ENCODE measurements at places on chromosomes 11 and 22.

DNA sequence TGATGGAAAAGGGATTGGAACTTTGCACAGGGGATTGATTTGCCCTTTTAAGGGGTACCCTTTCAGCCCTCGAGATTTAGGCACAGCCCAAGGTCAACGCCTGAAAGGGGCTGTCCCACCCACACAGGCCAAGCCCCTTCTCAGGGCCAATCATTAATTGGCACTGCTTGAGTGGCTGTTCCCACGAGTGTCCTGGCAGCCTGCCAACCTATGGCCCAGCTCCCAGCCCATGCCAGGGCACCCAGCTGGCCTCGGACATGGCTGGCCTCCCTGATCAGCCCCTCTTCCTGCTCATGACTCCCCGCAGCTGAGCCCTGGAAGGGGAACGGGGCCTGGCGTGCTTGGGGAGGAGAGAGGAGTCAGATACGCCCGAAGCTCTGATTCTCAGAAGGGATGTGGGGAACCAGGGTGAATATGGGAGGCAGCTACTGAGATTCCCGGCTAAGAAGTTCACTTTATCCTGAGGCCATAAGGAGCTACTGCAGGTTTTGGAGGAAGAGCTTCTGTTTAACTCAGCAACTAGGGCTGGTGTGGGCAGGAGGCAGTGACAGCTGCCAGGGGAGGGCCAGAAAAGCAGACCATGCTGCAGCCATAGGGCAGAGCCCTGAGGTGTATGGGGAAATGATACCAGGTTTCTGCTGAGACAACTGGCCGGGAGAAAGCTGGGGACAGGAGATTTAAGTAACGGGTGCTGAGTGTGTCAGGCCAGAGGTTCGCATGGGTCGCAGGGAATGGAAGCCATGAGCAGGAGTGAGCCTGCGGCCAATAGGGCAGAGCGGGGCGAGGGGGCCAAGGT lies 30.0 kb downstream of the WNT7B start:
- no peak for DNase-seq

DNA sequence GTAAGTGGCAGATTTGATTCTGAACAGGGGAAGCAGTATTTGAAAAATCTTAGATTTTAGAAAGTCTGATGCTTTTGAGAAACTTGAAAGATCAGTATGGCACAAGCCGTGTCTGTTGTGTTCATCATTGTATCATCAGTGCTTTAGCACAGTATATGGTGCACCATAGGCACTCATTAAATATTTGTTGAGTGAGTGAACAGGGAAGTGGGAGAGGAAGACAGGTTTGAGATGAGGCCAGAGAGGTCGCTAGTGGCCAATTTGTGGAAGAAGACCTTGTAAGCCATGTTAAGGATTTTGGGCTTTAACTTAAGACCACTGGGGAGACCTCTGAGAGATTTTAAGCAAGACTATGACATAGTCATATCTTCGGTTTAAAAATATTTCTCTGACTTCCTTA lies 12.9 kb downstream of the CHEK1 start:
- DNase-seq = no peak

DNA sequence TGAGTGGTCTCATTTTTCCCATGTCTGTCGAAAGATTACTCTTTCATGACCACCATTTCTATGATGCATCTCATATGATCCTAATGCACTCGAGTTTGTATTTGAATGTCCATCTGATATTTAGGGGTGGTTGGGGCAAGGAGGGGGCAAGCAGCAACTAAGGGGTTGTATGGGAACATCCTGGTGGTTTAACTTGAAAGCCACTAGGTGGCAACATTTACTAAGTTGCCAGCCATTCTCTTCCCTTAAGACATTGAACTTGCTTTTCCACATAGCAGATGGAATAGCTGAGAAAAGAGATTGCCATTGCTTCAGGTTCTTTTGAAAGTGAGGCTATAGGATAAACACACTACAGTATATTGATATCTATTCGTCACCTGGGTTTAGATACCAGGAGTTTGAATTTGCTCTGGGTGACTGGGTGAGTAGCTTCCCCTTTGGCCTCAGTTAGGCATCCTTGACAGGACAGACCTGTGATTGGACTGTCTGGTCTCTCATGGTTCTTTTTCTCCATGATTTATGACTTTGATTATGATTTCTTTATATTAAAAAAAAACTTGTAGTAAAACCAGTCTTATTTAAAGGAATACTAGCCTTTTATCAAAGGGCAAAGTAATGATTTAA lies 32.4 kb downstream of the NF2 start:
- DNase-seq = peak; percentile 81

- peak; percentile 72 for DNase-seq
Measured at GRCh38 chr11:31820438-31820818, 9.3 kb upstream of the PAX6 start.

GRCh38 chr22:48538291-48538820 lies 1289.3 kb downstream of the BRD1 start:
- no peak for DNase-seq

DNA sequence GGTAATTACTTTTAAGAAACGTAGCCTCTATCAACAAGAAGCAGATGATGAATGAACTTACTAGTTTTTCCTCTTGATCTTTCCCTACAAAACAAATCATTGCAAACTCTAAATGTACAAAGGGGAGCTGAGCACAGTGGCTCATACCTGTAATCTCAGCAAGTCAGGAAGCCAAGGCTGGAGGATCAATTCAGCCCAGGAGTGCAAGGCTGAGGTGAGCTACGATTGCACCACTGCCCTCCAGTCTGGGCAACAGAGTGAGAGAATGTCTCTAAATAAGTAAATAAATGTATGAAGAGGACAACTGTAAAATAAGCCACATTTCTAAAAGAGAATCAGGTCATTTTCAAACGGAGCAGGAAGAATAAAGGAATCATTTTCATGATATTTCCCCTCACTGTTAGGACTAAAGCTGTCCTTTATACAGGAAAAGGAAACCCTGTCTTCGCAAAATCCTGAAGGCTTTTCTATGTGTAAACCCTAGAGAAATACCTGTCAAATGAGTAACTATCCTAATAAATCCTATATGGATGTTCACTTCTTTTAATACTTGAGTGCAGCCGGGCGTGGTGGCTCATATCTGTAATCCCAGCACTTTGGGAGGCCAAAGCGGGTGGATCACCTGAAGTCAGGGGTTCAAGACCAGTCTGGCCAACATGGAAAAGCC lies 41.2 kb downstream of the RRAS2 start:
- DNase-seq = no peak

DNA sequence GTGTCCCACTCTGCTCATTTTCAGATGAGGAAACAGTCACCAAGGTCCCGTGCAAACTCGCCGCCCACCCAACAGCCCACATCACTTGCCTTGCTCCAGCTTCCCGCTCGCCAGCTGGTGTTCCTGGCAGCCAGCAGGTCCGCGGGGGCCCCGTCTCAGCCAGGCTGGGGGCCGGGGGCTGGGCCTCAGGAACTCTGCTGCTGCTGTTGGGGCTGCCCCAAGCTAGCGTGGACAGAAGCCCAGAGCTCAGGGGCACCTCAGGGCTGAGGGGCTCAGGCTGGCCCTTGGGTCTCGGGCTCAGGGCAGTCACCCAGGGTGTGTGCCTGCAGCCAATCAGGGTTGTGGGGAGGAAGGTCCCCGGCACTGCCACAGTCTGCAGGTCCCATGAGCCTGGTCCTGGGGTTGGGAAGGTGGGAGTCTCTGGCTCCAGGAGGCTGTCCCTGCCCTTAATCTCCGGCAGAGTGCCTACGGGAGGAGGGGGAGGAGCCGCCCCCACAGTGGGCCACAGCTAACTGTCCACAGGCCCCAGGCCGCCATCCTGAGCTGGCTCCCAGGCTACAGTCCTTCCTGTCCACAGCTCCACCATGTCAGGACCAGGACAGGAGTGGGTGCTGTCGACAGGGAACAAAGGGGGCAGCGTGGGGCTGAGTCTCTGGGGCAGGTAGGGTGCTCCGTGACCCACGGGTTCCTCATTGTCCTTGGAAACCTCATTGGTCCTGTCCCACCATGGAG lies 65.2 kb downstream of the ARFGAP3 start:
- no peak for DNase-seq

DNA sequence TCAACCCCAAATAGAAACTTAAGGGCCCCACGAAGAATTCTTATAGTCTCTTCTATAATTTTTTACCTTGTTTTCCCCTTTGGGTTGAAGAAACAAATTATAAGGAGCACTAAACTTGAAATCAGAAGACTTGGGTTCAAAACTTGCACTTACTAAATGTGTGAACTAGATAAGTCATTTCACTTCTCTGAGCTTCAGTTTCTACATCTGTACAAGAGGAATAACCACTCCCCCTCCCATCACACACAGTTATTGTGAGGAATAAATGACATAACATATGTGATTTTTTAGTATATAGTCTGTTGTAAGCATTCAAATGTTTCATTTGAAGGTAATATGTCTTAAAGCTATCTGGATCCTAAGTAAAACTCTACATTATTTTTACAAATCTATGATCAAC lies 78.8 kb downstream of the LIF start:
- no peak for DNase-seq

DNA sequence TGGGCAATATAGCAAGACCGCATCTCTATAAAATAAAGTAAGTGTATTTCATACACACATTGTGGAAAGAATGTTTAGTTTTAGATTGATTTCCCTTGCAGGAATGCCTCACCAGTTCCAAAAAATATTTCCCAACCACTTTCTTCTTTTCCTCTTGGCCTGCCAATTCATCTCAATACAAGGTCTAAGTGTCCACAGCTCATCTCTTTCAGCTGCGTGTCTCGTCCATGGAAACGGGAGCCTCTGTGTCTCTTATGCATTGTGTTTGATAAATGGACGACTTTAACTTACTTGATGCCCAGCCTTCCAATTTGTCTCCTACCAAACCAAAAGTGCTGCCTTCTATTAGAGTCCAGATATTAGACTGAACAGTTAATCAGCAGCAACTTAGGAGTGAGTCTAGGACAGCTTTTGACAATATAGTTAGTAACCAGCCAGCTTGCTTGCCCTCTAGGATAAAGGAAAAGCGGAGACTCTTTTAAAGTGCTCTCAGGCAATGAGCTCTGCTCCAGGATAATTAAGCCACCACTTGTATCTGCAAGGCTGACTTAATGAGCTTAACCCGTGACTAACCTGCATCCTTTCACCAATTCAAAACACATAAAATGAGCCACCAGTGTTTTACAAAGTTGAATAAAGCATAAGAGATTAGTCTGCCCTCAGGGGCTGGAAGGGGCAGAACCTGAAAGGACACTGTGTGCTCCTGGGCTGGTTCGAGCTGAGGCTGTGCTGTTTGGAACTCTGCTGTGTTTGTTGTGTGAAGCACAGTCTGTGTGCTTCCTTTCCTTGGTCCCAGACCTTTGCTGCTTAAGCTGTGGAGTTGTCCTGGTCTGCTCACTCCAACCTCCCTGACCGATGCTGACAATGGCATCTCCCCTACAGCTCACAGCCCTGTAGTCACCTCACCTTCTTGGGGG lies 27.5 kb downstream of the FBXO7 start:
- peak; percentile 5 for DNase-seq

DNA sequence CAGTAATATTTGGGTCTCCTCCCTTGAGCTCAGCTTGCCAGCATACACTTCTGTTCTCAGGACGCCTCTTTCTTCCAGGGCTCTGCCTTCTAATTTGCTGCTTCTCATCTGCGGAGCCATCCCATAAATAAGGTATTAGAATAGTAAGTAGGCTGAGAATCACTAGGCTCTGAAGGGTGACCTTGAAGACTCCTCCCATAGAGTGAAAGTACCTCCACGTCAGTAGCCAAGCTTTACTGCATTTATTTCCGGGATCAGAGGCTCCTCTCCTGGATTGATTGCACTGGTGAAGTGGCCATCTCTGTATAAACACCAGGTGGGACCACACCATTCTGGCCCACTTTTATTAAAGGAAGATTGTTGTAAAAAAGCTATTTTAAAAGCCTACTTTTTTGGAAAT lies 315.5 kb downstream of the FAT3 start:
- no peak for DNase-seq

- DNase-seq = no peak
Measured at GRCh38 chr22:46749682-46750529, 11.9 kb upstream of the CERK start.

DNA sequence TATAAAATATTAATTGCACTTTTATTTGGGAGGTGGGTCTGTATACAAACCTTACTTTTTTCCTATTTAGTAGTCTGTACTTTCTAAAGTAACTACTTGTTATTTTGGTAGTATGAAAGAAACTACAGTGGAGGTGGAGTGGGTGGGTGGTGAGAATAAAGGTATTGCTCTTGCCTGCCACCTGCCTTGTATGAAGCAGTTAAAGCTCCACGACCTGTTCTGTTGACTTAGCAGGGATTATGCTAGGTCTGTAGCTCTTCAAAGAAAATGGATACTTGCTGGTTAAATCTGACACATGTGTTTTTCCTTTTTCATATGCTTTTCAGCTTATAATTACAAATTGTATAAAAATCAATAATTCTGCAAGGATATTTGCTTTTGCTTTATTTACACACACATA lies 111.9 kb downstream of the EHF start:
- no peak for DNase-seq

DNA sequence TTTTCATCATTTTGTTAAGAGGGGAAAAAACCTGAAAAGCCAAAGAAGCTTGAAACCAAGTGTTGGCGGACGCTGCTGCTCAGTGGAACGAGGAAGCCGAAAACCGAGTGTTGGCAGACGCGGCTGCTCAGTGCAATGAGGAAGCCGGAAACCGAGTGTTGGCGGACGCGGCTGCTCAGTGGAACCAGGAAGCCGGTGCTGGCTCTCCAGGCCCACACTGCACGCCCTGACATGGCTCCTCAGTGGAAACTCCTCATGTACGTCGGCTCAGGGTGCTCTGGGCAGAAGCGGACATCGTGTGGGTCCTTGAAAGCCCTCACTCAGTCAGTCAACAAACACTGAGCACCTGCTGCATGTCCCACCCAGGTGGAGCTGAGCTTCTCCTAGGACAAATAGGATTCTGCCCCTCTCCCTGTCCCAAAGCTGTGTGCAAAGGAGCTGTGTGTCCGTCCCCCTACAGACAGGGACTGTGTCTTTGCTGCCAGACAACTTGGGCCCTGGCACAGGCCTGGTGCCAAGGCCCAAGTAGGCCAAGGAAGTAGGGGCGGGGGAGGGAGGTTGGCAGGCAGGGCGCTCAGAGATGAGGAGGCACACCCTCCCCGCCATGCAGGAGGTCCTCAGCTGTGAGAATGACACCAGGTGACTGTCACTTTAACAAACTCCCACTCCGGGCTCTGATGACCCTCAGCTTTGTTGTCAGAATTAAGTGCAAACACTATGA lies 37.3 kb downstream of the PHF21B start:
- DNase-seq = no peak

DNA sequence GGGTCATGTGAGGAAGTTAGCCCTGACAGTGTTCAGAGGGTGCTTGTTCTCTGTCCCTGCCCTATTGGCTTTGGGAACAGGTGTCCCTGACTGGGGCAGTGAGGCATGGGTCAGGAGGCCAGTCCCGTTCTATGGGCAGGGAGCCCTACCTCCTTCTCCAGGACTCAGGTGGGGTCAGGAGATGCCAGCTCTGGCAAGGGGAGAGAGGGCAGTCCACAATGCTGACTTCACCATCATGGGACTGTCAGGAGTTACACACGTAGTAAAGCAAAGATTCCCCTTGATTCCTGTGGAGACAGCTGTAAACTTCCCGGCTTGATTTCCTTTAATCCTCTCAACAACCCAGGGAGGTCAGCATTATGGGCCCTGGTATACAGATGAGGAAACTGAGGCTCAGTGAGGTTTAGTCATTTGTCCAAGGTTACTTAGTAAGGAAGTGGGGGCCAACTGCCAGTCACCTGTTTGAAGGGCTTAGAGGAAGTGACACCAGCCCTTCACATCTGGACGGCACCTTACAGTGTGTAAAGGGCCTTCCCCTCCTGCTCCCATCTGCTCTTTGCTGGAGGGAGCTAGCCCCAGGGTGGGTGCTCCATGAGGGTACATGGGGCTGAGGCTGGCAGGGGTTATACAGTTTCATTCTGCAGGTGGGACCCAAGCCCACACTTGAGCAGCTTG lies 11.9 kb downstream of the MICALL1 start:
- DNase-seq = no peak
